Activated gamma-delta T cell treated with anti-CD3 and anti-CD28 coated beads, Interleukin-2, amount 50 U/mL, for 16 hours (primary cell): ENCODE measurements at places on chromosomes 3 and 15.

- no peak for DNase-seq
Observed at GRCh38 chr3:50609071-50609762, 2.4 kb downstream of the CISH start.

- no peak for DNase-seq
Observed at GRCh38 chr3:155138677-155139076, 58.6 kb downstream of the MME start.

DNA sequence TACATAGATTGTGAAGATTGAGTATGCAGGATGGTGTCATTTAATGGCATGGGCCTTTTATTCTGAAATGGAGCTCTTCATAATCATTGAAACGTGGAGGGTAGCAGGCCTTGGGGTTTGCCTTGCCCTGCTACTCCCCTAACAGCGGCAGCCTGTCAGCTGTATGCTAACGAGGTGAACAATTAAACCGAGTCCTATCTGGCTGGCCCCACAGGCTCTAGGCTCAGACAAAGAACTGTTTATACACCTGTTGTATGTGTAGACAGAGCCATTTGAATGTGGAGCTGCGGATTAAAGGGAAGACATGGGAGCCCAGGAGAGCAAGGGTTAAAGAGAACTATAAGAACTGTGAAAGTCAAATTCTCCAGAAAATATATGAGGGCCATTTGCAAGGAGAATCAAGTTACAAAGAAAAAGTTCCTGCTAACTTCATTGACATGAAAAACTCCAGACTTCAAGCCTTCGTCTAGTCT lies 116.7 kb upstream of the CGNL1 start:
- DNase-seq = no peak

- no peak for DNase-seq
Observed at GRCh38 chr3:182936239-182936917, 44.0 kb downstream of the DCUN1D1 start.

- DNase-seq = no peak
Observed at GRCh38 chr3:22322861-22323260, 571.9 kb upstream of the ZNF385D start.

- DNase-seq = no peak
Observed at GRCh38 chr15:47708161-47708980, 8.9 kb upstream of the SEMA6D start.

GRCh38 chr3:137105277-137105977 lies 147.6 kb downstream of the IL20RB start:
- DNase-seq = no peak

DNA sequence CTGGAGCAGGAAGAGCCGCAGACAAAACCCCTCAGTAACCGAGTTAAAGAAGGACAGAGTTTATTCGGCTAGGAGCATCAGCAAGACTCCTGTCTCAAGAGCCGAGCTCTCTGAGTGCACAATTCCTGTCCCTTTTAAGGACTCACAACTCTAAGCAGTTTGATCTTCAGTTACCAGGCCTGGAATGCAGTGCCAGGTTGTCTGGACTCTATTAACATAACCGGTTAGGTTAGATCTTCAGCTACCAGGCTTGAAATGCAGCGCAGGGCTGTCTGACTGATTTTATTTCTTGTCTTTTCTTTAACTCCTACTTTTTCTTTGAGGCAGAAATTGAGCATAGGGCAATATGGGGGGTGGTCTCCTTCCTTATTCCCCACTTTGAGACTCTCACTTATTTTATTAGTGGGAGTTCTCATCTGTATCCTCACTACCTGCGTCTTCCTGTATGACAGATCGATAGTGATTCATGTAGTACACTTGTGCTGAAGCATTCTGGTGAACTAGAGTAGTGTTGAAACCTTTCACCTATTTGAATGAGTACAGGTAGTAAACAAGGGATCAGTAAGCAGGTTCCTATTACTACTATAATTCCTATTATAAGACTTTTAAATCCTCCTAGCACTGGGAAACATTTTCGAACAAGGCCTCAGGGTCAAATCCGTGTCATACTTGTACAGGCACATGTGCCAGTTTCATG lies 325.0 kb downstream of the CGGBP1 start:
- no peak for DNase-seq

GRCh38 chr3:140292170-140292569 lies 357.2 kb downstream of the CLSTN2 start:
- no peak for DNase-seq

- no peak for DNase-seq
Observed at GRCh38 chr15:90915808-90916440, 12.8 kb downstream of the MAN2A2 start.

GRCh38 chr3:61169621-61170251 lies 81.5 kb downstream of the FHIT start:
- DNase-seq = no peak

GRCh38 chr15:31887246-31887645 lies 143.1 kb upstream of the CHRNA7 start:
- DNase-seq = no peak

DNA sequence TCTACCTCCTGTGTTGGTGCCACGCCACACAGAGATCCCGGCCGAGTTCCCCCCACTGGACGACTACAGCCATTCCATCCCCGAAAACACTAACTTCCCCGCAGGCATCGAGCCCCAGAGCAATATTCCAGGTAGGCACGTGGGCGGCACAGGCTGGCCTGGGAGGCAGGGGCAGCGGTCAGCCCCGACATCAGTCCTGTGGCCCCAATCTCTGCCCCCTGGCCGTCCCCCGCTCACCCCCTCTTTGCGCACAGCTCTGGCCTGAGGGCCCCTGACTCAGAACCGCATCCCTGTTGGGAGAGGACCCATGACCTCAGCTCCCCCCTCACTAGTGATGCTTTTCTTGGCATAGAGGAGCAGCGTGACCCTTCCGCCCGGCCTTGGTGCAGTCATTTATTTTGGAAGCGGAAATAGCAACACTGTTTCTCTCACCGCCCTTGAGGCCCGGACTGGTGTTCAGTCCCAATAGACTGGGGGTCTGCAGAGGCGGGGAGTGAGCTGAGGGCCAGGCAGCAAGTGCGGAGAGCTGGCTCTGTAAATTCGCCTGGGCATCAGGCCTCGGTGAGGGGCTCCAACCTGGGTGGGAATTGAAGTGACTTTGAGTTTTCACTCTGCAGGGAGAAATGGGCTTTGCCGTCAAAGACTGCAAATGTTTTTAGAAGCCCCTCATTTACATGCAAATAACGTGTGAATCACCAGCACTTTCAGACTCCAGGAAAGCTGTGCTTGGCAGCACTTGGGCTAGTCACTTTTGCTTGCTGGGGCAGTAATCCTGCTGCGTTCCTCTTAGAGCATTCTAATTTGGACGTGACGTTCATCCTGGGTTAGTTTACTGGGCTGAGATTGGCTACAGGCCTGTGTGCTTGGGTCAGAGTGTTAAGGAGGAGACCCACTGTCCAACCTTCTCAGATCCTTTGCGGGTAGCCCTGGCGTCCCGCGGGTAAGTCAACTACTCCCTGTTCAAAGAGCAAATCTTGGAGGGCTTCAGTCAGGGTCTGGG lies 88.9 kb downstream of the AAGAB start:
- no peak for DNase-seq

DNA sequence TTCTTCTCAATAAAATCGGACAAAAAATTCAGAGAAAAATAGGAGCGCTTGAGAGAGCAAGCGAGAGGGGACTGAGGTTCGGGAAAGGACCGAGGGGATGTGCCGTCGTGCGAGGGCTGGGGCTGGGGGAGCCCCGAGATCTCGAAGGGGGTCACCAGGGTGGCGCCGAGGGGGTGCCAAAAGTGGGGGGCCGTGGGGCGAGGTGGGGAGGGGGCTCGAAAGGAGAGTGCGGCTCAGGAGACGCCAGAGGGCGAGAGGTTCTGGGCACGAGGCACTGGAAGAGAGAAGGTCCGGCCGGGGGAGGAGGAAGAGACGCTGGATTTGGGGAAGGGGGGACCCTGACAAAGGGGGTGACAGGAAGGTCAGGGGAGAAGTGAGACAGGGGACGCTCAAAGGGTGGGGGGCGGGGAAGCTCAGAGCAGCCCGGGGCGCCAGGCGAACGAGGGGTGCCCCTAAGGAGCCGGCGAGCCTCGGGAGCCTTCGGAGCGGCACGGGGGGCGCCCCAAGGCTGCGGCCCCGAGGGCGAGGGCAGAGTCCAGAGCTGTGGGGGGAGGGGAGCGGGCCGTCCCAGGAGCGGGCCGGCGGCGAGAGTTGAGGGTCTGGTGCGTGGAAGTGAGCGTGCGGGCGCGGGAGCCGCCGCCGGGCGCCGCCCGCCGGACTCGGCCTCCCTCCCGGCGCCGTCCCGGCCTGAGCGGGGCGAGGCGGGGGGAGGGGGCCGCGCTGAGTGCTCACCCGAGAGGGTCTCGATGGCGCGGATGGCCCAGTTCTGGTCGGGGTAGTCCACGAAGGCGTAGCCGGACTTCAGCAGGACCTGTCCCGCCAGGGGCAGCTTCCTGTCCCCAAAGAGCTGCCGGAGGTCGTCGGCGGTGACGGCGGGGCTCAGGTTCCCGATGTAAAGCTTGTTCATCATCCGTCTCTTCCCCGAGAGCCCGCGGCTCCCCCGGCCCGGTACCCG lies 514 bp downstream of the IGF2BP2 start:
- DNase-seq = no peak

DNA sequence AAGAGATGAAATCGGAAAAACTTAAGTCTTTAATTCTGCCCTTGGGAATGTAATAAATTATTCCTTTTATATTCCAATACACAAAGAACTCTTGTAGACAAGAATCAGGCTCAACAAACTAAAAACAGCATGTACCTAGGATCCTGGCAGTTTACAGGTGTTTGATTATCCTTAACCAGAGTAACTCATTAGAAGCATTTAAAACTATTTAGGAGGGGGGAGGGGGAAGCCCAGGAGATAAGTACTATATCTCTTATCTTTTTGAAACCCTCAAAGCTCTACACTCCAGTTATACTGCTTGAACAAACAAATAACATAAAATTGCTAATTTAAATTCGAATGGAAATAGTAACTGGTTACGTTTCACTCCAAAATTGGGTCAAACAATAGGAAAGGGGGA lies 1.9 kb downstream of the CNBP start:
- DNase-seq = no peak

DNA sequence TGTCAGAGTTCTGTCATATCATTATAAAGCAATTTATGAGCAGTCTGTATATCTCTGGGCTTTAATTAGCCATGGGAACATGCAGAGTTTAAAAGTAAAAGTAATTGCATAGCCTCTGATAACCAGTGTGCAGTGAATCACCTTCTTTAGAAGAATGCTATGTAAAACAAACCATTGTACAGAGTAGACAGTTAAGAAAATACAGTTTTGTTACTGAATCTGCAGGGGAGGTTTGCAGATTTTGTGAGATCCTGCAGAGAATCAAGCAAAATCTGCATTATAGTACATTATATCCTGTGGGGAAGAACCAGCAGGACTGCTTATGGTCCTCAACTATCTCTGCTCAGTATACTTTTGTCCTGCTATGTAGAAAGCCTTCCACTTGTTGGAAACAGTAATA lies 396.2 kb upstream of the NAALADL2 start:
- no peak for DNase-seq

DNA sequence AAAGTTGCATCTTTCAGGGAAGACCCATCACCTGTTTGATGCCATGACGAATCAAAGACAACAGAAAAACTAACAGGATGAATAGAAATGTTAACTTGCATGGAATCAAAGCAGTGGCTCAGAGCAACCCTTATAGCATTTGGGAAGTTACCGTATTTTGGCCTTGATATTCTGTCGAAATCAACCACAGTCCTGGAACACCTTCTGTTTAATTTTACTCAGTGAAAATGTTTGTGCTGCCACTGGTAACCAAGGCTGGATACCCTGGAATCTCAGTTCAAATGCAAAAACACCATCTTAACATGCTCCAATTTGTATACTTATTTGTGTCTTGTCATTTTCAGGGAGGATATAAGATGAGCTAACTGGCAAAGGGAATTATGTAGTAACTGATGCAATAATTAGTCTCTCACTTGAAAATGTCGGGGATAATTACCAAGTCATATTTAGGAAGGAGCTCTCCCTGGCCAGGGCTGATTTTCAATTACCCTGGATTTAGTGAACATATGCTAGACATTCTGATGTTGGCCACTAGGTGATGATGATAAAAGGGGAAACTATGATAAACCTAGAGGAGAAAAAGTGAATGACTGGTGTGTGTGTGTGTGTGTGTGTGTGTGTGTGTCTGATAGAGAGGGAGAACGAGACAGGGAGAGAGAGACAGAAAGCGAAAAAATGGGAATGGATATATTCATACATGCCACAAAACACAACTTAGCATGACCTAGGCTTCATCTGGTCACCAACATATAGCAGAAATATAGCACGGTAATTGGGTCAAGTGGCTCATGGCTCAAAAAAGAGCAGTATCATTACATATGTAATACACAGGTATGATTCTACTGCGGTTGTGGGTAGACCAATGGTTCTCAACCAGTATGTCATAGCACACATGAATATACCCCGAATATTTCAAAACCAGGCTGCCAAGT lies 19.0 kb upstream of the PRICKLE2 start:
- DNase-seq = no peak

GRCh38 chr3:171806200-171807128 lies 3.8 kb downstream of the PLD1 start:
- no peak for DNase-seq

GRCh38 chr15:36024031-36024688 lies 478.2 kb upstream of the DPH6 start:
- no peak for DNase-seq

DNA sequence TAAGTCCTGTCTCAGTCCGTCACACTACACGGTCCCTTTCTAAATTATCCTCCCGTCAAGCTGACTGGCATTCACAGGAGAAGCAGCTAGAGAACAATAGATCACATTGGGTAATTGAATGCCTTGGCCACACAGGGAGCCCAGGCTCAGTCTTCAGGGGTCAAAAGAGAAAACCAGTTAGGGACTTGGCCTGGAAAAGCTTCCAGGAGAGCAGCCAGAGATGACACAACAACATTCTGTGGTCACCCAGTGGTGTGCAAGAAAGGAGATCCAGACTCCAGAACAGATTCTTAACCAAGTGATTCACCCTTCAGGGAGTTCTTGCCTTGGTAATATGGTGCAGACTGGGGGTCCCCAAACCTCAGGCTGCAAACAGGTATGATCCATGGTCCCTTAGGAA lies 15.9 kb downstream of the ARHGAP31 start:
- DNase-seq = no peak

DNA sequence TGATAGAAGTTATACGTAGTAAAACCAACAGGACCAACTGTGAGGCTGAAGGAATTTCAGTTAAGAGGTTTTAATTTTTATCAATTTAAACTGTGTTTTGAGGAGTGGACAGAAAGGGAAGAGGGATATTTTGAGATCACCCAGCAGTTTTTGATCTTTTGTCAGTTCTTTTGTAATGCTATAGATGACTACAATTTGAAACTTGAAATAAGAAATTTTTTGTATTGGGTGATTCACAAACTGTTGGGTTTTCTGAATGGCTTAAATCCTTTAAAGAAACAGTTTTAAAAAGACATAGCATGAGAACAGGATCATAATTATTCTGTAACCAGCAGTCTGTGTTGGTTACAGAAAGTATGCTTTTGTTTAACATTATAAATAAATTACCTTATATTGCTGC lies 67.4 kb downstream of the TCF12 start:
- DNase-seq = no peak

- no peak for DNase-seq
Observed at GRCh38 chr3:60528651-60529050, 722.6 kb downstream of the FHIT start.

- no peak for DNase-seq
Observed at GRCh38 chr3:58324391-58325390, 8.0 kb upstream of the PXK start.

- no peak for DNase-seq
Observed at GRCh38 chr3:134302674-134303073, 52.0 kb upstream of the RYK start.
